ENCODE measurements at places on chromosomes 3 and 15.

- no peak for DNase-seq
These were observed 4.5 kb downstream of the THBS1 start for GRCh38 chr15:39585389-39585841.

DNA sequence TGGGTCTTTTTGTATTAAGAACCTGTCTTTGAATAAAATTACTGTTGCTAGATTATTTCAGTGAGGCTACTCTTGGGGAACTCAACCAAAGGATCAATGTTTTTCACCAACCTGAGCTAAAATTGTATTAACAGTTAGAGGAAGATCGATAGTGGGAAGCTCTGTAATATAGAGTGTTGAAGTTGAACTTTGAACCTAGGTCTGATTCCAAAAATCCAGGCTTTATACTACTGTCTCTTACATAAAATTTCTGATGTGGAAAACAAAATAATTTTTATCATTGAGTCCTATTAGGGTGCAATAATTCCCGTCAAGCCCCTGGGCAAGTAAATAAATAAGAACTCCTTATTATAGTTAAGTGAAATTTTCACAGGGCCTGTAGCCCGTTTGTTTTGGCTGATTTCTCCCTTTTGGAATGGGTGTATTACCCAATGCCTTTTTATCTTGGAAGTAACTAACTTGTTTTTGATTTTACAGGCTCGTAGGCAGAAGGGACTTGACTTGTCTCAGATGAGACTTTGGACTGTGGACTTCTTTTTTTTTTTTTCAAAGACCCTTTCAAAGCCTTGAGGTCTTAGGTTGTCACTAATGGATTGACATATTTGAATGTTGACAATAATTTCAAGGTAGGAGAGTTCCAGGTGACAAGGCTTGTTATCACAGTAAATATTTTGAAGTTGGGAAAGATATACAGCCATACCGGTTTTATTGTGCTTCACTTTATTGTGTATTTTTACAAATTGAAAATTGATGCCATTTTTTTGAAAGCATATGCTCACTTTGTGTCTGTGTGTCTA is 276.1 kb downstream of the NFKBIZ start:
- DNase-seq = no peak

GRCh38 chr3:141901914-141902313 is 25.5 kb downstream of the ATP1B3 start:
- no peak for DNase-seq

DNA sequence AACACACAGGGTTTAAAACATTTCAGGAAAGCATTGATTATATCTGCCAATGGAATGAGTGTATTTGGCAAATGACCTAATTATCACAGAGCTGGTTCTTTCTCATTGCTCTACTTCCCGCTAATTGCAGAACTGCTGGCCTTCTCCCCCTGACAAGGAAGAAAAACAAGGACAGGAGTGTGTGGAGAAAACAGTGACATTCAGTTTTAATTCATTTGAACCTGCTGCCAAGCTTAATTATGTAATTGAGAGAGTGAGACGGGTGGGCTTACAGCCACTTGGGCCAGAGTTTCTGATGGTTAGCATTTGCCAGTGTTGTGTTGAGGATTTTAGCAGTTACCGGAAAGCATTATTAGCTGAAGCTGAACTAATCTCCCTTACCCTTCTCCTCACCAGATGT is 301.4 kb downstream of the RBMS3 start:
- DNase-seq = no peak

DNA sequence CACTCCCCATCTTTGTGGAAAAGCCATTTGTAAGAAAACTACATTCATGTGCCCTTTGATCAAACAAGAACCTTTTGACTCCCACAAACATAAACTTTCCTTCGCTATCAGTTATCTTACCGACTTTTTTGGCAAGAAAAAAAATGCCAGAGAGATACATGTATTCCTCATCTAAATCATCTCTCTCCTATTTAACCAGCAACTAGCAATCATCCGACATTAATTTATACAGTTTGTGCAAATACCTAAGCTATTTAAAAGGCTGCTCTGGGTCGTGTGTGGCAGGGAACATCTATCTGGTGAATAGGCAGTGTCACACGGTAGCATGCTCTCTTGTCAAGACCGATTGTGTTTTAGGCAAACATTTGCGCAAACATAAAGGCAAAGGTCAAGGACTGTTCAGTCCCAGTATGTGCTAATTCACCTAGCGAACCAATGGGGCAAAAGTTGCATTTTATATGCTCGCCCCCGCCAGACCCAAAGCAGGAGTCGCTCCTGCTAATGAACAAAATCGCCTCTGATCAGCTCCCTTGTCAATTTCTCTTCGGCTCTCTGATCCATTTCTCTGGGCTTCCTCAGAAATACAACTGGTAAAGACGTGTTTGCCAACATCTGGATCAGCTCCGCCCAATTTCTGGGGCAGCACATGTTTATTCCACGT is 37.7 kb downstream of the ZIC4 start:
- no peak for DNase-seq

DNA sequence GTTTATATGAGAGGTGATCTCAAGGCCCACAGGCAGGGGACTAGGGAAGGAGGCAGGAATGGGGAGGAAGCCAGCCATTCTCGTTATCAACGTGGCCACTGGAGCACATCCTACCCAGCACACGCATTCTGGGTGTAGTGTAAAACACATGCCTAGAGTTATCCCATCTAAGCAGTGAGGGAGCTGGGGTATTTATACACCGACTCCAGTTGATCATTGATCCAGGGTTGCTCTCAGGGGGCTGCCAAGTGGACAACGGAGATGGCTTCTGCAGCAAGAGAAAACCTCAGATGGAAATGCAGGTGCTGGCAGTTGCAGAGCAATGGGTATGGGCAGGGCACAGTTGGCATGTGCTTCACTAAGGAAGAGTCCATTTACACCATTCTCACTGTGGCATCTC is 30.4 kb upstream of the SYNM start:
- no peak for DNase-seq

- DNase-seq = no peak
These were observed 560.1 kb downstream of the NLGN1 start for GRCh38 chr3:173957646-173958045.

DNA sequence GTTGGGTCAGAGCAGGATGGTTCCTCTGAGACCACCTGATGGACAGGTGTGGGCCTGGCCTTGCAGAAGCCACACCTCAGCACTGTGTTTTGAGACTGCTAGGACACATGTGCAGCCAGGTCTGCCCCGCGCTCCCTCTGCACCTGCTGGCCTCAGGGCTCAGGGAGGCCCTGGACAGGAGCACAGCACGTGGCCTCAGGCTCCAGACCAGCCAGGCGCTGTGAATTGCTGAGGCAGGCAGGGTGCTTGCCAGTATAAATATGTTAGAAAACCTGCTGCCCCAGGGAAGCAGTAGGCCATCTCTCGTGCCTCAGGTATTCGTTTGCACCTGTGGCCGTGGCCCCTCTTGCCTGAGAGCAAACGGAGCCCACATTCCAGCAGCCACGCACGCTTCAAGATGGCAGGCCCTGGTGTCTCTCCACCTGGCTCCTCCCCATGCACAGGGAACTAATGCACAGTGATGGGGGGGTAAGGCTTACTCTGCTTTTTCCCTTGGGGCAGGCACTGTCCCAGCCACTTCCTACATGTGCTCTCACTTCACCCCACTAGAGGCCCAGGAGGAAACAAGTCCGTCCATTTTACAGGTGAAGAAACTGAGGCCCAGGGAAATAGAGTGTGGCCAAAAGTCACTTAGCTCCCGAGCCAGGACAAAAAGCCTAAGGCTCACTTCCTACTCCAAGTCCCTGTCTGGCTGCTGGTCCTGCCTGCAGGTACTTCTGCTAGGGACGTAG is 20.4 kb downstream of the SEC61A1 start:
- no peak for DNase-seq

- DNase-seq = peak; percentile 24
These were observed 6.2 kb downstream of the PAK6 start for GRCh38 chr15:40244961-40245523.

DNA sequence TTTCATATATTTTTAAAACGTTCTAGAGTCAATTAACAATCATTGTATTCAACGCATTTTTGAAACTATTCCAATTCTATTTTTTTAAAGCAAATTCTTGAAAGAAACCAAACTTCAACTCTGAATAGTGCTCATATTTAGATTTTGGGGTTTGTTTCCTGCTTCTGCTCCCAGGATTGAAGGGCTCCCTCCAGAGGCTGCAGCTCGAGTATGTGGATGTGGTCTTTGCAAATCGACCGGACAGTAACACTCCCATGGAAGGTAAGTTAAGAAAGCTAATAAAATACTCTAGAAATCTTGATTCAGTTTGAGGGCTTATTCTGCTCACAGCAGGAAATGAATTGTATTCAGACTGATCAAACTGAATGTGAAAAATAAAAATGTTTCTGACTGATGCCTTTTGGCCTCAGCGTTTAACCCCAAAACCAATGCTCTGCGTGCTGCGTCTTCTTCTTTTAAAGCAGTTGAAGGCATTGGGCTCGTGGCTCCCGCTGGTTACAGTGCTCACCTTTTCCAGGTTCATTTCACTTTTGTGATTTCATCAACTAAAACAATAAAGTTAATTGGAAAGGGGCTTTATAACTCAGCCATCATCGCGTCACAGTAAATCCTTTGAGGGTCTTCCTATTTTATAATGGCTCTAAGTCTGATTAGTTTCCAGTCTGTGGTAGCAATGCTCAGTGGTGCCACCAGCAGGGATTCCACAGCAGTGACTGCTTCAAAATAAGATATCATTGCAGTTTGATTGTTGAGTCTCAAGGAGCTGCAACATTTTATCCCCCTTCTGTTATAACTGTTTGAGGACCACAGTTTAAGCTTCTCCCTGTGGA is 80.1 kb downstream of the SSR3 start:
- no peak for DNase-seq

- DNase-seq = no peak
These were observed 143.6 kb upstream of the BHLHE40 start for GRCh38 chr3:4835616-4836043.

DNA sequence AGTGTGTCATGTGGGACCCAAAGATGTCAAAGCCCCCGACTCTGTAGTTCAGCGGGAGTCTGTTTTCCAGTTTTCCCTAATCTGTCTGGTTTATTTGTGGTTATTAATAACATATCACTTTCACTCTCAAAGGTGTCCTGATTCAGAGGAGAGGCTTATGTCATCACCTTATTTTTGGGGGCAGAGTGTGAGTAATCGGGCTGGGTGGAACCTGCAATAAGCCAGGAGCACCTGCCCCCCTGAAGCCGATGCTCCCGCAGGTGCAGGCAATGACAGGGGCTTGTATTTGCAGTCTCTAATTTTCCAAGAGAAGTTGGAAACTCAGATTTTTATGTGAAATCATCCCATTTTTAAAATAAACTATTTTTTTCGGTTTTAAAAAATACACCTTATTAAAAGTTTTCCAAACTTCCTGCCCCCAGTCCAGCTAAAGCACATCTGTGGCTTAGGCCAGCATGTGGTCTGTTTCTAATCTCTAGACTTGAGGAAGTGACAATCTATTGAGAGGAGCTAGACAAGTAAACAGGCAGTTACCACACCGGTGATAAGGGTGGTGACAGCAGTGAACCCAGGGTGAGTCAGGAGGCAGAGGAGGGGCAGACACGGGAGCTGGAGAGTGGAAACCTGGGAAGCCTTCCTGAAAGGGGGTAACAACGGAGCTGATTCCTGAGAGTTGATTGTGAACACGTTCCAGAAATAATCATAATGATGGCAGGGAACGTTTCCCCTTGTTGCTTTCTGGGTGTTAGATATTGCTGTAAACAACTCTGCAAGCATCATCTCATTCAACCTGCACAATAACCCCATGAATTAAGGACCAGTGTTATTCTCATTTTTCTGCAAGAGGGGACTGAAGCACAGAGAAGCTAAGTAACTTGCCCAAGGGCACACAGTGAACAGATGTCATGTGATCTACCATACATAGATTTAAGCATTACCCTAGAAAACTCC is 37.2 kb downstream of the BHLHE40 start:
- DNase-seq = no peak

GRCh38 chr3:154762486-154762885 is 317.6 kb upstream of the MME start:
- DNase-seq = no peak

DNA sequence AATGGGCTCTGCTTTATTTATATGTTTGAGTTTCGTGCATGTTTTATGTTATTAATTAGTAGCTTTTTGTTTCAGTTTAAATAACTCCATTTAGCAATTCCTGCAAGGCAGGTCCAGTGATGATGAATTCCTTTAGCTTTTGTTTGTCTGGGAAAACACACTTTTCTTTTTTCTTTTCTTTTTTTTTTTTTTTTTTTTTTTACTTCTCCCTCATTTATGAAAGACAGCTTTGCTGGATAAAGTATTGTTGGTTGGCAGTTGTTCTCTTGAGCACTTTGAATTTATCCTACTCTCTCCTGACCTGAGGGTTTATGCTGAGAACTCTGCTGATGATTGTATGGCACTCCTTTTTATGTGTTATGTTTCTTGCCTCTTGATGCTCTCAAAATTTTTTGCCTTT is 35.7 kb downstream of the TMEM39A start:
- DNase-seq = no peak

GRCh38 chr3:144645300-144645699 is 673.7 kb downstream of the DIPK2A start:
- DNase-seq = no peak

GRCh38 chr3:24299246-24299805 is 195.3 kb downstream of the THRB start:
- no peak for DNase-seq

Data from right forelimb (tissue), 1 donor.